Naive thymus-derived CD4-positive, alpha-beta T cell (primary cell): ENCODE measurements at places on chromosomes 1 and 21.

- no peak for DNase-seq
These were observed 86.5 kb downstream of the MAN1C1 start for GRCh38 chr1:25703041-25703440.

DNA sequence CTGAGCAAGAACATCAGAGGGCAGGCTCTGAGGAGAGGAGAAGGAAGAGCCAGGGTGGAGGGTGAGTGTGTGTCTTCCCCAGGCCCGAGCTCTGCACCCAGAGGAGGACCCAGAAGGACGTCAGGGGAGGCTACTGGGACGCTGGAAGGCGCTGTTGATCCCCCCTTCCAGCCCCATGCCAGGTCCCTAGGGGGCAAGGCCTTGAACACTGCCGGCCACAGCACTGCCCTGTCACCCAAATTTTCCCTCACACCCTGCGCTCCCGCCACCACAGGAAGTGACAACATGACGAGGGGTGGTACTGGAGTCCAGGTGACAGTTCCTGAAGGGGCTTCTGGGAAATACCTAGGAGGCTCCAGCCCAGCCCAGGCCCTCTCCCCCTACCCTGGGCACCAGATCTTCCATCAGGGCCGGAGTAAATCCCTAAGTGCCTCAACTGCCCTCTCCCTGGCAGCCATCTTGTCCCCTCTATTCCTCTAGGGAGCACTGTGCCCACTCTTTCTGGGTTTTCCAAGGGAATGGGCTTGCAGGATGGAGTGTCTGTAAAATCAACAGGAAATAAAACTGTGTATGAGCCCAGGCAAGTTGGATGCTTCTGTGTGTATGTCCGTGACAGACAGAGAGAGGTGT is 17.1 kb downstream of the BCAN start:
- no peak for DNase-seq

GRCh38 chr21:36126621-36127110 is 8.2 kb upstream of the CBR3 start:
- no peak for DNase-seq

- DNase-seq = peak; percentile 9
These were observed 151.1 kb downstream of the ZNF281 start for GRCh38 chr1:200258447-200259375.

GRCh38 chr1:185448591-185449186 is 131.6 kb upstream of the IVNS1ABP start:
- DNase-seq = no peak

DNA sequence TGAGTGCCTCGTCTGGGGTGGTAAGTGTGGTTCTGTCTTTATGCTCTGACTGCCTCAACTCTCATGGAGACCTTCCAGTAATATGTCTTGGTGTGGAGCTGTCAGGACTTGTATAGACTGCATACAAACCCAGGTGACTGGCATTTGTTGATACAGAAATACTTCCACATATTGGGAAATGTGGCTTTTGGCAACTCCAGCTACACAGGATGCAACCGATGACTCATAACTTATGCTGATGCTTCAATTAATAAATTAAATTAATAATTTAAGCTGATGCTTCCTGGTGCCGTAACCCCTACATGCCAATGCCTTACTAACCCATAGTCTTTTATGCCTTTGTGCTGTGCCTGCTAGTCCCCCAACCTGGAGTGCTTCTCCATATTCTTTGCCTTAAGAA is 72.3 kb upstream of the ARTN start:
- DNase-seq = no peak
